Endothelial cell of umbilical vein (primary cell): ENCODE measurements at places on chromosomes 11 and 22. TPM values are rescaled to one million over a fixed set of nuclear protein-coding genes. Genes with fewer than 3 reads are reported as not detected.

Gene FBLN1
- 1.3 and 4.0 TPM in 2 replicates for total RNA-seq

Gene OR51B4
- total RNA-seq: not detected in 2 replicates

Gene RAB30
- 14.6 and 18.4 TPM in 2 replicates for total RNA-seq

Gene CHRNA10
- total RNA-seq: 1.8 and 3.0 TPM in 2 replicates

Gene NPAS4
- not detected in 2 replicates for total RNA-seq

Gene C11orf97
- total RNA-seq: not detected in 2 replicates

Gene RPS13
- total RNA-seq: 1,051 and 1,169 TPM in 2 replicates

Gene KRTAP5-11
- not detected in 2 replicates for total RNA-seq
